Stimulated activated CD8-positive, alpha-beta memory T cell treated with anti-CD3 and anti-CD28 coated beads, Interleukin-15, amount 100 ng/mL, for 48 hours (primary cell): ENCODE measurements at places on chromosomes 7 and 10.

- no peak for DNase-seq
These were observed 136.7 kb upstream of the CHST15 start for GRCh38 chr10:124229989-124230634.

DNA sequence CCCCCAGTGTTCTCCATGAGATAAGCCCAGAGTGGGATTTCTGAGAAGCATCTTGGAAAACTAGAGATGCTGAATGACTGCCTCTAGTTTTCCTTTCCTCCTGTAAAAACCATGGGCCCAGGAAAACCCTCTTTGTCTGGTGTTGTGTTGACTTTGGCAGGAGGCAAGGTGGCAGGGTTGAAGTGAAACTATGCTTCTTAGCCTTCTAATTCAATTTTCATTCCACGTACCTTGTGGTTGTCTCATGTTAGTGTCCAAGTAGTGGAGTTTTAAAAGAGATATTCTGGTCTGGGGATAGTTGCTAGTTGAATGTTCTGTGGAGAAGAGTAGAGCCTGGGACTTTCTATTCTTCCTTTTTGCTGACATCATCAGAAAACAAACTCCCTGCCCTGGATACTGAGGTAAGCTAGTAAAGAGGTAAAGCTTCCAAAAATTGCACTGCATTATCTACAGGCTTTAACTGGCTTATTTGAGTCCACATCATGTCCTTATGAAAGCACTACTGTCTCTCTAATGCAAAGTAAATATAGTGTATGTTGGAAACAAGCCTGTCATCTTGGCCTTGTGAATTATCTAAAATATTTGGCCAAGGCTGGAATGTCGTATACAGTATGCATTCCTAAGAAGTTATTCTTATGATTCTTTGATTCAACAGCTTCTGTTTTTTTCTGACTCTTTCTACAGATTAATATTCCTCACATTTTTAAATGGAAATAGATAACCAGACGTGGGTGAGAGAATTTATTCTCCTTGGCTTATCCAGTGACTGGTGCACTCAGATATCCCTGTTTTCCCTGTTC lies at the start of gene OR2F2:
Gene OR2F2, plus strand, starts transcription at position 708 of the 800 bp plus-strand sequence. Its CDS starts 0 bp downstream, at position 708.
- DNase-seq: no peak

DNA sequence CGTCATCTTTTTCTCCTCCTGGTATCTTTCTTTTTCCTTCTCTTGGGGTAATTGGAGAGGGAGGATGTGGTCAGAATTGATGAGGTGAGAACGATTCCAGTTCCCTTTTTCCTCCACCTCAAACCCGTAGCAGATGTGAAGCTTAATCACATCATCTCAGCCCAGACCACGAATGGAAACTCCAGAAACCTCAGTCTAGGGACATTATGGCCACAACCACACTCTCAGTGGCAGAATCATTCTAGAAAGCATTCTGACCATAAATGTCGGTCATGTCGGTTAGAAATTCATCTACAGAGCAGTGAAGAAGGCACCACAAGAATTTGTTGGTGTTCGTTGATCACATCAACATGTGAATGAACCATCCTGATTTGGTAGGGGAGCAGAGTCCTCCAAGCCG lies 78.7 kb downstream of the GATA3 start:
- peak; percentile 52 for DNase-seq

DNA sequence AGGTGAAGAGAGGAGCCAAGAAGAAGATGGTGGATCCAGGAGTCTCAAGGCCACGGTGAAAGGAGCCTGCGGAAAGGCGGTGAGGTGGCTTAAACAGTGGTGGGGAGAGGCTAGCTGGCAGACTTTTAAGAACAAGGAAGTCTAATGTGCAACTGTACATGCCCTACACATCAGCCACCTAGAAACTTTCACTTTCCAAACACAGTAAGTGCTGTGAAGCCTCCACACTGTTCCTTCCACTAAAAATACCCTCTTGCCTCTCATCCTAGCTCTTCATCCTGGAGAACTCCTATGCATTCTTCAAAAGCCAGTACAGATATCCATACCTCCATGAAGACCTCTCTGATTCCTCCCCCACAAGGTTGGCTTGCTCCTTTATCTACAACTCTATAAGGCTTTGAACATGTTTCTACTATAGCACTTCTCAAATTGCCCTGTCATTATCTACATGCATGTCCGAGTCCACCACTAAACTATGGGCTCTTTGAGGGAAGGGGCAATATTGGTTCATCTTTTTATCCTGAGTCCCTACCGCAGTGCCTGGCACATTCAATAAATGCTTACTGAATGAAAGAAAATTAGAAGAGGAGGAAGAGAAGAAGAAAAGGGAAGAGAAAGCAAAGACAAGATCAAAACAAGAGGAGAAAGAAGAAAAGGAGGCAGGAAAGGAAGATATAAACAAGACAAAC lies 54.2 kb downstream of the DNAJC12 start:
- DNase-seq: no peak

GRCh38 chr10:132708441-132708840 lies 77.5 kb downstream of the NKX6-2 start:
- no peak for DNase-seq

GRCh38 chr7:121192834-121193233 lies 136.0 kb upstream of the WNT16 start:
- no peak for DNase-seq

DNA sequence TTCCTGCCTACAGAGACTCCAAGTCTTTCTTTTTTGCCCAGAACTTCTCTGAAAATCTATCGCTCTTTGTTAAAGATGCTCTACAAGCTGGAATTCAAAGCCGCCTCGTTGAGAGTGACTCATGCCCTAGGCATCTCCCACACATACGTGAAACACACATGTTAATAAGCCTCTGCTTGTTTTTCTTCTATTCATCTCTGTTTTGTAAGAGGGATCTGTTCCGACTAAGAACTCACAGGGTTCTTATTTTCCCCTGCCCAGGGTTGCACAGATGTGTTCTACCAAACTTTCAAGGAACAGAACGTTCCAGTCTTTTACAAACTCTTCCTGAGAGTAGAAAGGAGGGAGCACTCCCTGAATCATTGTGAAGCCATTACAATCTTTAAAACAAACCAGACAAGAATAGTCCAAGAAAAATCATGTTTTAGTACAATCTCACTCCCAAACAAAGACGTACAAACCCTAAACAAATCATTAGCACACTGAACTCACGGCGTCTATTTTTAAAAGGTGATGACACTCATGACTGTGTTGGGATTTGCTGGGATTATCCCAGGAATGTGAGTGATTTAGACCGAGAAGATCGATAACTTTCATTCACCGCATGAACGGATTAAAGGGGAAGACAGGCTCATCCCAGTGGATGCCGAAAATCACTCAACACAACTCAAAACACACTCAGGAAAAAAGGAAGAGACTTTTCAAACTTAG lies 55.3 kb upstream of the INPP5A start:
- DNase-seq: no peak

DNA sequence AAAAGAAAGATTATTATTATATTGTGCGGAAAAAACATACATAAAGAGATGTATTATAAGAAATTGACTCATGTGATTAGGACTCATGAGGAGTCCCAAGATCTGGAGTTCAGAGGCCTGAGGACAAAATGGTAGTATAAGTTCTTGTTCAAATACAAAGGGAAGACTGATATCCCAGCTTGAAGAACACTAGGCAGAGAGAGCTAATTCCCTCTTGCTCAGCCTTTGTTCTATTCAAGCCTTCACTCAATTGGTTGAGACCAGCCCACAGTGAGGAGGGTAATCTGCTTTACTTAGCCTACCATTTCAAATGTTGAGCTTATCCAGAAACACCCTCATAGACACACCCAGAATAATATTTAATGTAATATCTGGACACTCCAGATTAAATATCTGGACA lies 1683.8 kb downstream of the REEP3 start:
- DNase-seq: no peak

GRCh38 chr7:43572516-43573049 lies 10.3 kb upstream of the STK17A start:
- DNase-seq: no peak

DNA sequence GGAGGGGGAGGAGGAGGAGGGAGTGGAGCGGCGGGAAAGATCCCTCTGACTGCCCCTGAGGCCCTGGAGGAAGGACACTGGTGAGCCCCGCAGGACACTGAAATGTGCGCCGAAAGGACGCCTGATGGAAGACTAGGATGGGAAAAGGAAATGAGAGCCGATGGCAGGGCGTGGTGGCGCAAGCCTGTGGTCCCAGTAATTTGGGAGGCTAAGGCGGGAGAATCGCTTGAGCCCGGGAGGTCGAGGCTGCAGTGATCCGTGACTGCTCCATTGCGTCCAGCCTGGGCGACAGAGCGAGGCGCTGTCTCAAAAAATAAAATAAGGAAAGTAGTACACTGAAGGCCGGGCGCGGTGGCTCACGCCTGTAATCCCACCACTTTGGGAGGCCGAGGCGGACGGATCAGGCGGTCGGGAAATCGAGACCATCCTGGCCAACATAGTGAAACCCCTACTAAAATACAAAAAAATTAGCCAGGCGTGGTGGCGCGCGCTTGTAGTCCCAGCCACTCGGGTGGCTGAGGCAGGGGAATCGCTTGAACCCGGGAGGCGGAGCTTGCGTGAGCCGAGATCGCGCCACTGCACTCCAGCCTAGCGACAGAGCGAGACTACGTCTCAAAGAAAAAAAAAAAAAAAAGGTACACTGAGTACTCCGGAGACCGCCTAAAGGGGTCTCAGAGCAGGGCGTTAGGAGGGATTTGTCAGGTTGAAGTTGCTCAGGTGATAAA lies 561 bp upstream of the HNRNPF start:
- peak; percentile 48 for DNase-seq
